ENCODE measurements at places on chromosomes 12 and 14.
A peak's percentile ranks its signal among the peaks of the same experiment; 100 is the strongest.

- DNase-seq, result no peak
Measured at GRCh38 chr14:22456998-22457594, 131.9 kb downstream of the DAD1 start.

DNA sequence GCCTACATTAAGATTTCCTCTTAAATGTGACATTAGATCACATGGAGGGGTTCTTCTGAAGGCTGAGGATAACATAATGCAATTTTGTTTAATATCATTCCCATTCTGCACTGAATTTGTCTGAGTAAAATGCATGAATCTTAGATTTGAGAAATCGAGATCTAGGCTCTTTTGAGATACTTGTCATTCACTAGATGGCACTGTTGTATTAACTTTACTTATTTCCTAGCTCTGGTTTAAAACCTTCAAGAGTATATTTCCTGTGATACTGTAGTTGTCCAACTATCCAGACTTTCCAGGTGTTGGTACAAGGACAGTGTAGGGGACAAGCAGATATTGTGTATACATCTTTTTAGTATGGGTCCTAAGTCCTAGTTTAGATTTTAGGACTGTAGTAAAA is 91.7 kb upstream of the SEL1L start:
- DNase-seq, result no peak

GRCh38 chr12:32139064-32139421 is 32.4 kb downstream of the BICD1 start:
- peak; percentile 39 for DNase-seq

GRCh38 chr14:100303925-100304324 is 2.3 kb downstream of the SLC25A29 start:
- DNase-seq, result peak; percentile 45

DNA sequence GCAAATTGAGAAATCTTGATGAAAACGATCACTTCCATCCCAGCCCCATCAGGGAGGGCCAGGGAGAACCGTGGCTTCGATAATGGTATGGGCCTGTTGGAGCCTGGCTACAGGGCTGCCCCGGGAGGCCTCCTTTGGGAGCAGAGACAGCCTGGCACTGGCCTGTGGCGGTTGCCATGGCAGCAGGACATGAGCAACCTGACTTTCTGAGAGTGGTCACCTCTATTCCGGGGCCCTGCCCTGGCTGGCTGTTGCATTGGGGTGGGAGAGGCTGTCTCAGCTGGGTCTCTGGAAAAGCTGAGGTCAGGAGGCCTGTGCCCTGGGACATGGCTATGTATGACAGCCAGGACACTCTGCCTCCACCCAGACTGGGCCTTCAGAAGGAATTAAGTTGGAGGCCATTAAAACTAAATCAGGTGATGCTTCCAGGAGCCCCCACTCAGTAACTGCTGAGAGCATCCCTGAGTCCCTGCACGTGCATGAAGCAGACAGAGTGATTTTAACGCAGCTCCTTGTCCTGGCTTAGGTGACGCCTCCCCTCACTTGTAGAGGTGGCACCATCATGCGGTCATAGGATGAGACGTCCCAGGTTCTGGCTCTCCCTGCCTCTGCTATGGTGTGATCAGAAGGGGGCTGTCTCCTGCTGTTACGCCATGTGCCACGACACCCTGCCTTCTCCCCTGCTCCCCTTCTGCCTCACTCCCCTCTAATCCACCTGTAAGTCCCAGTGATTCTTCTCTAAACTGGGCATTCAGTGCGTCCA is 126.3 kb downstream of the SLC25A47 start:
- DNase-seq, result no peak

All from ELF-1 (cell line).